ENCODE measurements at places on chromosomes 16 and 17. TPM values are rescaled to one million over a fixed set of nuclear protein-coding genes. Genes with fewer than 3 reads are reported as not detected.

Gene CACNG5
- total RNA-seq, result not detected

Gene NOTUM
- total RNA-seq, result 0.17 TPM

Gene AGRP
- total RNA-seq, result not detected

Gene DBNDD1
- total RNA-seq, result not detected

Gene SLC46A1
- total RNA-seq, result 4.4 TPM

Gene SPN
- 173 TPM for total RNA-seq

Gene EVPL
- not detected for total RNA-seq

GRCh38 chr16:11792410-11793241 is 4.4 kb downstream of the ZC3H7A start:
- no peak for ATAC-seq

GRCh38 chr16:28163699-28164098 is 48.1 kb downstream of the XPO6 start:
- no peak for ATAC-seq

DNA sequence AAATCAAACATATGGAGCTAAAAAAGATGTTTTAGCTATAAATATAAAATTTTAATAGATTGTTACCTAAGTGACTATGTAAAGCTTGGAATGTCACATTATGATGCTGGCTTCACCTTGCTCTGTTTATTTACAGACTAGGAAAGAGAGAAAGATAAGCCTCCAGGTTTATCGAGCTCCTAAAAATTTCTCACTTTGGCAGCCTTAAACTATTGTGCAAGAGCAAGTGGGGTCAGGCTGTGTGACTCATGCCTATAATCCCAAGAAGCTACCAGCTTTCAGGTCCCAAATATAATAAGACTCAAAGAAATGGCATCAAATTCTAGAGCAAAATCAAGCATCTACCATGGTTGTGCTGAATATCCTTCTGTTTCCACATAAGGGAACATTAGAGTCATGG is 34.3 kb upstream of the PRSS54 start:
- ATAC-seq, result no peak

- no peak for ATAC-seq
Observed at GRCh38 chr16:86052115-86052670, 153.2 kb downstream of the IRF8 start.

DNA sequence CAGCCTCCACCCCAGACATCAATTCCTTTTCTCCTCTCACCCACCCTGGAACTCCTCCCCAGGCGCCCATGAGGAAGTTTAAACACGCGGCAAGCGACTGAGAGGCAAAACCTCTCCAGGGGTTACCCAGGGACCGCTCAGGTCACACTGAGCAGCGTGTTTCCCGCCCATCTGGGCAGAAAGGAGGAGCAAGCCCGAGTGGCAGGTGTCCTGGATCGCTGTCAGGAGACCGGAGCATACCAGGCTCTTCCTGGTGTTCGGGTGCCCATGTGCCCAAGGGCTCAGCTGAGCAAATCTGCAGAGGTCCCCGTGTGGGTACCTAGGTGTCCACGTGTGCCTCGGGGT is 491 bp downstream of the SLC25A19 start:
- ATAC-seq, result peak; percentile 34

- ATAC-seq, result peak; percentile 64
Observed at GRCh38 chr16:27748868-27749546, 199.1 kb downstream of the KATNIP start.

GRCh38 chr16:46845952-46846351 is 15.0 kb upstream of the C16orf87 start:
- no peak for ATAC-seq

GRCh38 chr17:8176197-8176940 is at the start of gene TMEM107:
Gene TMEM107, minus strand, starts transcription at chr17:8176380. Its CDS starts 94 bp downstream, at chr17:8176286.
- ATAC-seq, result peak; percentile 74

GRCh38 chr17:32396343-32396742 is 46.4 kb downstream of the ZNF207 start:
- no peak for ATAC-seq

Data from activated T-helper 17 cell treated with anti-CD3 and anti-CD28 coated beads, Interleukin-2, amount 50 U/mL, for 72 hours (primary cell).